Fibroblast of lung (primary cell): ENCODE measurements at places on chromosomes 13 and 19. TPM values are rescaled to one million over a fixed set of nuclear protein-coding genes. Genes with fewer than 3 reads are reported as not detected.

PSG11 gene
- not detected in 2 replicates for total RNA-seq

FFAR2 gene
- total RNA-seq = not detected in 2 replicates

LSM7 gene
- total RNA-seq = 43.1 and 61.6 TPM in 2 replicates

ASF1B gene
- 0.26 and 2.6 TPM in 2 replicates for total RNA-seq
